ENCODE measurements at places on chromosomes 11 and 22. TPM values are rescaled to one million over a fixed set of nuclear protein-coding genes. Genes with fewer than 3 reads are reported as not detected.
A peak's percentile ranks its signal among the peaks of the same experiment; 100 is the strongest.

GRCh38 chr11:43367382-43368178 is 8.9 kb downstream of the TTC17 start:
- no peak for DNase-seq

PRR5L gene
- total RNA-seq, result 0.47 TPM

DDTL gene
- 3.4 TPM for total RNA-seq

DNA sequence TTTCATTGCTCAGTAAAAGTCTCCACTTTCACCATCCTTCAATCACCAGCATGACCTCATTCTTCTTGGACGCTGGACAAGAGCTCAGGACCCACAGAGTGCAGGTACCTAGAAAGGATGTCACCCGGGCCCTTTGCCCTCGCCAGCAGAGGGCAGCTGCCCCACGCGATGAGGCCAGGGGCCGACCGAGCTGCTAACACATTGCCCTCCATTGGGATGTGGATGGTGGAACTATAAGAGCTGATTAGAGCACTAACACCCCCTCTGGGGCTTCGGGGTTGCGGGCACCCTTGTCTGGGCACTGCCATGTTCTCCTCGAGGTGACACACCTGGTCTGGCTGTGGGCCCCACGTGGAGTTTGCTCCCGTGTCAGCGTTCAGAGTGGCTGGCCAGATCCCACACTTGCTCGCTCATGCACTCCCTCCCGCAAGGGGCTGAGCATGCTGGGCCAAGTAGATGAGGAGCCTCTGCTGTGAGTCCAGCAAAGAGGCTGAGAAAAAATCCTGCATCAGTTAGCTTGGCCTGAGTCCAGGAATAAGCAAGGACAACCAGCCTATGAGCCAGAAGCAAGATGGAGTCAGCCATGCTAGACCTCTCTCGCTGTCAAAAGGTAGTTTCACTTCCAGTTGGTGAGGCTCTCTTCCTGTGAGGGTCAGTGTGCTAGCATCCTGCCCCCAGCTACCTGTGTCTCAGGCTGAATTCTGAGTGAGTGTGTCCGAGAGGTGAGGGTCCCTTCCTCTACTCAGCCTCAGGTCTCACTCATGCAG is 9.8 kb downstream of the KRTAP5-6 start:
- no peak for DNase-seq

DNA sequence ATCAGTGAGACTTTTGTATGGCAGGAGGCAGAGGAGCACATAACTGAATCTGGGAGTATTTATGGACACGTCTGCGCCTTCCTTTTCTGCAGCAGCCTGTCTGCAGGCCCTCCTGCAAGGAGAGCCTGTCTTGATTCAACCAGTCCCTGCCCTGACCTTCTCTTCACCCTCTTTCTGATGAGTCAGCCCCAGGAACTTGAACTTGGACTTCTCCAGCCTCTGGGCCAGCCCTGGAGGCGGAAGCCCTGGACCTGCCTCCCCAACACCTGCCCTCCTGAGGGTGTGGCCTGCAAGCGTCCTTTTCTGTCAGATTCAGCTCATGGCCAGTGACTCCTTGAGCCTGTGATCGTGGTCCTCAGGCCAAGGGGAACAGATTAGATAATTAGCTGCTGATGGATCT is 20.0 kb downstream of the DAGLA start:
- DNase-seq, result peak; percentile 38

GRCh38 chr22:25067851-25068421 is 115.4 kb downstream of the KIAA1671 start:
- DNase-seq, result no peak

GRCh38 chr11:64204464-64204989 is 2.0 kb upstream of the FERMT3 start:
- DNase-seq, result peak; percentile 88
